ENCODE measurements at places on chromosomes 12 and 14.

- no peak for DNase-seq
Observed at GRCh38 chr14:92360651-92361370, 37.8 kb downstream of the SLC24A4 start.

DNA sequence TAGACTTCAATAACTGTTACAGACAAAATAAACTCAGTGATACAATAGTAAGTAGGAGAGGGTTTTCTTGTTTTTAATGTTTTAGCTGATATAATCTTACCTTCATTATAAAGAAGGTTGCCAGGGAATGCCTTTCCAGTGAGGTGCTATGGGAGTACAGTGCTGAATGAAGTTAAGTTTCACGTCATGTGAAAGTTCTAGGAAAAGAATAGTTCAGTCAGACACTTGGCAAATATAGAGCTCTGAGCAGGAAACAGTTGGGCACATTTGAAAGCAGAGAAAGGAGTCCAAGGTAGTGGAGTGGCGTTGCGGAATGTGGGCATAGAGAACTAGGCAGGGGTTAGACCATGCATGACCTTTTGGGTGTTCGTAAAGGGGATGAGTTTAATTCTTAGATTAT, 88.6 kb upstream of the DCN start:
- no peak for DNase-seq

DNA sequence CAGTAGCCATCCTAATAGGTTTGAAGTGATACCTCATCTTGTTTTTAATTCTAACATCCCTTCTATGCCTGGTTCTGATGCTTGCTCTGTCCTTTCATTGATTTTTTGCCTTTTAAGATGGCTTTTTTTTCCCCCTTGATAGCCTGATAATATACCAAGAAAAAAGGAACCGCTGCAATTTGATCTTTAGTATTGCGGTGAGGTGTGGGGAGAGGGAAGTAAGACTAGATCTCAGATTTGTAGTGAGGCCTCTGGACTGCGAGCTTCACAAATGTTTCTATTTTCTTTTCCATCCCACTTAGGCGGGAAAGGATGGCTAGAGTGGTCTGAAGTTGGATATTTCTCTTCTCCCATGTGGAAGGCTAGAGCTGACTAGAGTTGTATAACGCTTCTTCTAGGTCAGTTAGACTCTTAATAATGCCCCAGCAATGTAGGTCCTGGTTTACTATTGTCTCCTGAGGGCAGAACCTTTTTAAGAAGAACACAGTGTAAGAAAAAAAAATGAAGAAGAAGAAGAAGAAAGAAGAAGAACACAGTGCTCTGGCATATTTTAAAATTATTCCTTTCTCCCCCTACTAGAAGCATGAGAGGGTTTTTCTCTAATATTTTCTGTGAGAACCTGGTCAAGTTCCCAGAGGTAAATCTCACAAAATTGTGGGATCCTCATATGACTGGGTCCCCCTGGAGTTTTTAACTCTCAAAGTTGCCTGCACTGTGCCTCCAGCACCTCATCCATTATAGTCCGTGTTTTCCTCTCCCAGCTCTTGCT, 11.9 kb upstream of the KLRB1 start:
- no peak for DNase-seq

DNA sequence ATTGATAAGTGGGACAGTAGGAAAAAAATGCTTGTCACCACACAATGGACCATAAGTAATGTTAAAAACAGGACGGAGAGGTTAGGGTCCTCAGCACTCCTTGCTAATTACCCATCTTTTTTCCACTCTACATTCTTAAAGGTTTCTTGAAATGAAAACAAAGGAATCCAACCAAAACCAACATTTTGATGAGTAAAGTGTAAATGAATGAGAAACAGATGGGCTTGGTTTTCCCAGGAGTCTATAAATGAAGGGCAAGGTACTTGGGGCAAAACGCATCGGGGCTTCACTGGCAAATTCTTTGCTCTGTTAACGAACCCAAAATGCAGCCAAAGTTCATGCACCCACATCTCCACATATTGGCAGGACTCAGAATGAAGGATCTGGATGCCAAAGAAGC, 129.2 kb upstream of the BMP4 start:
- DNase-seq = no peak

DNA sequence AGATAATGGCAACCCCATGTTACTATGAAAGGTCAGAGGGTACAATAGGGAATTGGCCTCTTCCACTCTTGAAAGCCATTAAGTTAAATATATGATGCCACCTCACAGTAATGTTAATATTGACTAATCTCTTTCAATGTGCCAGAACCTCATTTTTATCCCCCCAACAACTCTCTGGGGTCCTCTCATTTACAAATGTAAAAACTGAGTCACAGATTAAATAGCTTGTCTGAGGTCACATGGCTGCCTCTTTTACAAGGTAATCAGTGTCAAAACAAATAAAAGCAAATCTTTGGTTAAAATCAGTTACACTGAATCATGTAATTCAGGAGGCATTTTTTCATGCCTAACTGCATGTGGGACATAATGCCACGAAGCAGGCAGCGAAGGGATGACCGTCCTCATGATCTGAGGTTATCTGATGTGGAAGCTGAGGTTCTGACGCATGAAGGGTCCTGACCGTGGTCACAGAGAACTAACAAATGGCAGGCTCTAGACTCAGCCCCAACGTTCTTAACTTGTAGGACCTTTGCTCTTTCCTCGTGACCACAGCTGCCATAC, 78.5 kb downstream of the PTPN21 start:
- DNase-seq = no peak

GRCh38 chr12:52123487-52124186, 44.1 kb downstream of the SMIM41 start:
- no peak for DNase-seq

DNA sequence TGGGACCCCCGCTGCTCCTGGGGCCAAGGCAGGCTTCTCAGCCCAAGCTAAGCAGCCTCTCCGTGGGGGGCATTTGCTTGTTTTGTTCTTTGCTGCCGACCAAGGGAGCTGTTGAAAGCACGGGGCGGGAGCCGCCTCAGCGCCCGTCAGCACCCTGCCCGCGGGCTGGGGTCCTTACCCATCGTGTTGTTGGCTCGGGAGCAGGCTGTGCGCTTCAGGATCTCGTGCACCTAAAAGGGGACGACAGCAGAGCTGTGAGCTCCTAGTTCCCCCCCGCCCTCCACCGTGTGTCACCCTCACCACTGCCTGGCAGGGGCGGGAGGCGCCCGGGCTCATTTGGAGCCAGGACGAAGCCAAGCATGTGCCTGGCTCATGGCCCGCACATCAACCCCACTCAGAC, 117.5 kb downstream of the ANO2 start:
- DNase-seq = no peak

- DNase-seq = no peak
Observed at GRCh38 chr14:24409192-24409591, 10.4 kb downstream of the NYNRIN start.

GRCh38 chr12:132608231-132609171, 1.9 kb downstream of the LRCOL1 start:
- no peak for DNase-seq

DNA sequence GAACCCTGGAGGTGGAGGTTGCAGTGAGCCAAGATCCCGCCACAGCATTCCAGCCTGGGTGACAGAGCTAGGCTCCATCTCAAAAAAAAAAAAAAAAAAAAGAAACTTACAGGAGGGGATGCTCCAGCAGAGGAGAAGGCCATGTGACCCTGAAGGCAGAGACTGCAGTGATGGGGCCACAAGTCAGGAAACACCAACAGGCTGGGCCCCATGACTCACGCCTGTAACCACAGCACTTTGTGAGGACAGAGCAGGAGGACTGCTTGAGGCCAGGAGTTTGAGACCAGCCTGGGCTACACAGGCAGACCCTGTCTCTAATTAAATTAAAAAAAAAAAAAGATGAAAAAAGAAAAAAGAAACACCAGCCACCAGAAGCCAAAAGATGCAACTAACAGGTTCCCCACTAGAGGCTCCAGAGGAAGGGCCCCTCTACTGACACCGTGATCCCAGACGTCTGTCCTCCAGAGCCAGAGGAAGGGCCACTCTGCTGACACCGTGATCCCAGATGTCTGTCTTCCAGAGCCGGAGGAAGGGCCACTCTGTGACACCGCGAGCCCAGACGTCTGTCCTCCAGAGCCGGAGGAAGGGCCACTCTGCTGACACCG, 9.1 kb upstream of the GLT1D1 start:
- no peak for DNase-seq

DNA sequence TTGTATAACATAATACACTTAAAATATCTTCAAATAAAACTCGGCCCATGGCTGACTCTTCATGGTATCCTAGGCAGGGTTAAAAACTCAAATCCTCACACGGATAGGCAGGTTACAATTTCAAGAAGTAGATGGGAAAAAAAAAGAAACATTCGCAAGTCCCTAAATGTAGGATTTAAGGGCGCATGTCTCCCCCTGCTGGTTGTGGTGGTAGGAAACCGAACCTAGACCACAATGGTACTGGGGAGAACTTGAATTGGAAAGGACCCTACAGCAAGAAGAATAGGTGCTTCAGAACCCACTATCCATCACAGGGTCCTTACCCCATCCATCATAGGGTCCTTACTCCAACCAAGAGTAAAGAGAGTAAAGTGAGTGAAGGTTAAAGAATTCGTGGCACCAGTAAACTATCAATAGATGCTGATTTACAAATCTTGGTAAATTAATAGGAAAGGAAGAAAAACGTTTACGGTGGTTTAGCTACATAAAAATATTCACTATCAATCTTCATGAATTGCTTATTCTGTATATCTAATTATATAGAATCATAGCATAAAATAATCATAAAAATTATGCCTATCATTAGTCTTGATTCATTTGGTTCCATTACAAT, 3.3 kb upstream of the CIPC start:
- DNase-seq = peak; percentile 72

DNA sequence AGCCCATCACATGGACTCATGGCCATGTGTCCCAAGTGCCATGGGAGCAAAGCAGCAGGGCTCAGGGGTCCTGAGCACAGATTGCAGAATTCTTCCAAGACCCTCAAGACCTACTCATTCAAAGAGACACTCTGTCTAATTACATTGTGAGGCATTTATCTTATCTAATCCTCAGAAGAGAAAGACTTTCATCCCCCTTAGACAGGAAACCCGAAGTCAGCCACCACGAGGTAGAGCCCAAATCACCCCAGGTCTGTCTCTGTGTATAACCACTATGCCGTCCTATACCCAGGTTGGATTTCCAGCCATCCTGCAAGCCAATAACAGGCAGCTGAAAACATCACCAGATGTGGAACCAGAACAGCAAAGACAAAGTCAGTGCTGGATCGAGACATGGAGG, 8.9 kb upstream of the BCL11B start:
- no peak for DNase-seq

- no peak for DNase-seq
Observed at GRCh38 chr12:107541001-107541705, 144.4 kb upstream of the PWP1 start.

DNA sequence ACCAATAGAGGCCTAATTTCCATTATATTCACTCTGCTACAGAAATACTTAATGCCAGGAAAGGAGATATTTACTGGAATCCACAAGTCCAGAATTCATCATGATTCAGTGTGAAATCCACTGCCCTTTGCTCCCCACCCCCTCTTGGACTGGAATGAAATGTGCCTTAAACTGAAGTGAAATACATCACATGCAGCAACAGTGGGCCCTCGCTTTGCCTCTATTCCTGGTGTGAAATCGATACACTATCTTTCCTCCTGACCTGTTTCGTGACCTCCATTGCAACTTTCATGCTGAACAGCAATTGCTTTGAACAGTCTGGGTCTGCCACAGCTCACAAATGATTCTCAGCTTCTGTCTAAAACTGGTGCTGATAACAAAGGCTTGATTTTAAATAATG, 100.6 kb downstream of the NPAS3 start:
- no peak for DNase-seq

DNA sequence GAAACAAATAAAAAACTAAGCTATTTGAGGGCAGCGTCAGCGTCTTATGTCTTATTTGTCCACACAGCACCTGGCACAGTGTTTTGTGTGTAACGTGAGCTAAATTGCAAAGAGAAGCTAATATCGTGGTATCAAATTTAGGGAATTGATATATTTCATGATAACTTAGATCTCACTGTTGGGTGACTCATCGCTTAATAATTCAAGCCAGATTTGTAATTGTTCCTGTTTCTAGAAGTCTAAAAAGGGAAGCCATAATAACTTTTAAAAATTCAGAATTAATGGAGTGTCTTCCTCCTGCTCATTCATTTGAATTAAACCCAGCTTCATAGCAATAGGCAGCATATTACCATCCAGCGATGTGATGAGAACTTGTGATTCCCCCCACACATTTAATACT, 214.7 kb downstream of the PDZRN4 start:
- DNase-seq = no peak

DNA sequence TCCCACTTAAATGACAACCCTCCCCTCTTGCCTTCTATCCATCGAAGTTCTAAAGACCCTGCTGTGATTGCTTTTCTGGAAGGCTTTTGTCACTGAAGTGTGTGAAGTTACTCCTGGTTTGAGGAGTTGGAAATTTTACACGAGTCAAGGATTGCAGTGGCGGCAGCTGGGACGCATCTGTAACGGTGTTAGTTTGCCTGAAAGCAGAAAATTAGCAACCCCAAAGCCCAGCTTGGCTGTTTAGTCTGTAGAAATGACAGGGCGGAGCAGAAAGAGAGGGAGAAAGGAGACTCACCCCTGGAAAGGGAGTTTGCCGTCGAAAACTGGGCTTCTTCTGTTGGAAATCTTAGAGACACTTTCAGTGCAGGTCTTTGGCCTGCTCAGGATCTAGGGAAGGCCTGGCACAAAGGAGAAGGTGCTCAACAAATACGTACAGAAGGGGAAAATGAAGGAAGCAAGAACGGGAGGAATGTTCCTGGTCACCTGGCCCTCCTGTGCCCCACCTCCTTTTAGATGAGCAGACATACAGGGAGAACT, 931 bp upstream of the MYF5 start:
- DNase-seq = no peak

DNA sequence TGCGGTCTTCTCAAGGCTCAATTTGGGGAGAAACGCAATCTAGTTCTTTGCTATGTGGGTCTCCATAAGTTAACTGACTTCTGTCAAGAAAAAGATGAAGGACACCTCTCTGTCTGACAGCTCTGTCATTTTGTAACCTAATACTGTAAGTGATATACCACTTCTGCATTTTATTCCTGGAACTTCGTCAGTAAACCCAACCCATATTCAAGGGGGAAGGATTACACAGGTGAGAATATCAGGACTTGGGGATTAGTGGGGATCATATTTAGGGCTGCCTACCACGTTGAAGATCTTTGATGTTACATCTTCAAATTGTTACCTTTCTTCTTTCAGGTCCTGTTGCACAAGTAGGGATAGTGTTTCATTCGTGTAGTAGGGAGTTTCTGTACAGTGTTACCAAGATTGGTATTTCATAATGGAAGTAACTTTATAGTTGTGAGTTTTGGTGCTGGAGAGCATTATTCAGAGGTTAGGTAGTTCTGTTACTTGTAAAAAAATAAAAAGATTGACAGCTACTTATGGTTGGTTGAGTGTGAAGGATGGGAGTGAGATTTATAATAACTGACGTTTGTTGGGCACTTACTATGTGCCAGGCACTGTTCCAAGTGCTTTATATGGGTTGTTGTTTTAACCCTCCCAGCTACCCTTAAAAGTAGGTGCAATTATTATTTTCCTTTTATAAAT, 1.6 kb downstream of the TMEM260 start:
- DNase-seq = no peak

GRCh38 chr12:69653703-69654102, 43.0 kb upstream of the LRRC10 start:
- no peak for DNase-seq

- peak; percentile 44 for DNase-seq
Observed at GRCh38 chr14:45253754-45254310, 830 bp upstream of the MIS18BP1 start.

- DNase-seq = no peak
Observed at GRCh38 chr12:109987615-109988014, 8.6 kb downstream of the GIT2 start.

GRCh38 chr14:48710133-48710532, 876.0 kb downstream of the RPS29 start:
- DNase-seq = no peak

GRCh38 chr12:10740182-10740581, 17.1 kb upstream of the YBX3 start:
- DNase-seq = no peak
